Stimulated activated CD8-positive, alpha-beta memory T cell treated with anti-CD3 and anti-CD28 coated beads, Interleukin-15, amount 100 ng/mL, for 48 hours (primary cell): ENCODE measurements at places on chromosomes 1 and 21.

DNA sequence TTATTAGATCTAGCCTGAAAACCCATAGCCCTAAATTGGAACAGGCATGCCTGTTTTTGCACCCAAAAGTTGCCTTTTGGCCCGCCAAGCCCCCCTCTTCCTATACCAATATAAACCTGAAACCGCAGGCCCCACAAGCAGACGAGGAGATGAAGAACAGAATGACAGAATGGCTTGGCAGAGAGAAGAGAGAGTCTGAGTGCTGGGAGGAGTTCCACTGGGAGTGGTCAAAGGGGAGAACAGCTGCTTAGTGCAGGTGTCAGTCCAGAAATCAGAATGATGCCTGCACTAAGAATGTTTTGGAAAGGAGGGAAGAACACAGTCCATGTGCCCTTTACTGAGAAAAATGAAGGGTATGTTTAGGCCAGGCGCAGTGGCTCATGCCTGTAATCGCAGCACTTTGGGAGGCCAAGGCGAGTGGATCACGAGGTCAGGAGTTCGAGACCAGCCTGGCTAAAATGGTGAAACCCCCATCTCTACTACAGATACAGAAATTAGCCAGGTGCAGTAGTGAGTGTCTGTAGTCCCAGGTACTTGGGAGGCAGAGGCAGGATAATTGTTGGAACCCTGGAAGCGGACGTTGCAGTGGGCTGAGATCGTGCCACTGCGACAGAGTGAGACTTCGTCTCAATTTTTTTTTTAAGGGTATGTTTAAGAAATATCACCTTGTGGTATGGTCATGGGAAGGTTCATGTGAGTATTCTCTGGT lies 9.4 kb downstream of the DYRK1A start:
- DNase-seq: no peak

DNA sequence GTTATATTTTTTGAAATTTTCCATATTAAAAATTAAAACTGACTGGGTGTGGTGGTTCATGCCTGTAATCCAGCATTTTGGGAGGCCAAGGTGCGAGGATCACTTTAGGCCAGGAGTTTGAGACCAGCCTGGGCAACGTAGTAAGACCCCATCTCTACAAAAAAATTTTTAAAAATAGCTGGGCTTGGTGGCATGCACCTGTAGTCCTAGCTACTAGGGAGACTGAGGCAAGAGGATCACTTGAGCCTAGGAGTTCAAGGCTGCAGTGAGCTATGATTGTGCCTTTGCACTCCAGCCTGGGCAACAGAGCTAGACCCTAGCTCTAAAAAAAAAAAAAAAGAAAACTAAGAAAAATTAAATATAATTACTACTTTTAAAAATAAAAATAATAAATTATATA lies 4.5 kb upstream of the SVBP start:
- DNase-seq: no peak

DNA sequence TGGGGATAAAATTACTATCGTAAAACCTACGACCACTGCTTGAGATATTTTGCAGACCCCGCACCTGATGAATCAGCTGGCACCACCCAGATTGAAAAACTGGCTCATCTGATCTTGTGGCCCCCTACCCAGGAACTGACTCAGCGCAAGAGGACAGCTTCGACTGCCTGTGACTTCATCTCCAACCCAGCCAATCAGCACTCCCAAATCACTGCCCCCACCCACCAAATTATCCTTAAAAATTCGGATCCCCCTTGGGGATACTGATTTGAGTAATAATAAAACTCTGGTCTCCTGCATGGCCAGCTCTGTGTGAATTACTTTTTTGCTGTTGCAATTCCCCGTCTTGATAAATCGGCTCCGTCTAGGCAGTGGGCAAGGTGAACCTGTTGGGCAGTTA lies 81.4 kb downstream of the EDEM3 start:
- no peak for DNase-seq

DNA sequence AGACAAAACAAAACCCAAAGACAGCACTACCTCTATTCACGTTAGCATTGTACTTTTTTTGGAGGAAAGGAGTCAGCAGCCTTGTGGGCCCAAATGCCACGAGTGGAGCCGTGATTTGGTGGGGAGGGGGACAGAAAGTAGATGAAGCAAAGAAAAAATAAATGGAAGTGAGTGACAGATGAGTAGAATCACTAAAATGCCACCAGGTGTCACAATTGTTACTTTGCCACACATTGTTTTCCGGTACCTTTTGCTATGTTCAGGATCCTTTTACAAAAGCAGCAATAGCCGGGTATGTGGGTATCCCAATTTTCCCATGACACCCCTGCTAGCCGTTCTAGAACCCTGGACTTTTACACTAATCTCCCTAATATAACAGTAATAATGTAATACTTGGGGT lies 85.0 kb upstream of the AK4 start:
- DNase-seq: no peak

DNA sequence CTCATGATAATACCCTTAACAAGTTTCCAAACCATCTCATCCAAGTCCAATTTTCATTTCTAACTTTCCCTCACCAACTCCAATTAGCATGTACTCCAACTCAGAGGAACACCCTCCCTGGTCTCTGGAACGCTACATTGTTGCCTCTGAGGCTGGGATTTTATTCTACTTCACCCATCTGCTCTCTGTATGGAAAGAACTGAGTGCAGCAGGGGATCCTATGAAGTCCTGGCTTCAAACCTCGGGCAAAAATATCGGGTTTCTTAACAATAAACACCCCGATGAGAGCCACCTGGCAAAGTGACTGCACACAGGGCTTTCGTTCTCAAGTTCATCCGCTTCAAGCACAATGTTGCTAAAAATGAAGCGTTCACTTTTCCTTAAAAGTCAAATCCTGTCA lies 99.6 kb downstream of the CRB1 start:
- no peak for DNase-seq

- DNase-seq: no peak
These were observed 30.0 kb downstream of the IARS2 start for GRCh38 chr1:220123889-220124288.

DNA sequence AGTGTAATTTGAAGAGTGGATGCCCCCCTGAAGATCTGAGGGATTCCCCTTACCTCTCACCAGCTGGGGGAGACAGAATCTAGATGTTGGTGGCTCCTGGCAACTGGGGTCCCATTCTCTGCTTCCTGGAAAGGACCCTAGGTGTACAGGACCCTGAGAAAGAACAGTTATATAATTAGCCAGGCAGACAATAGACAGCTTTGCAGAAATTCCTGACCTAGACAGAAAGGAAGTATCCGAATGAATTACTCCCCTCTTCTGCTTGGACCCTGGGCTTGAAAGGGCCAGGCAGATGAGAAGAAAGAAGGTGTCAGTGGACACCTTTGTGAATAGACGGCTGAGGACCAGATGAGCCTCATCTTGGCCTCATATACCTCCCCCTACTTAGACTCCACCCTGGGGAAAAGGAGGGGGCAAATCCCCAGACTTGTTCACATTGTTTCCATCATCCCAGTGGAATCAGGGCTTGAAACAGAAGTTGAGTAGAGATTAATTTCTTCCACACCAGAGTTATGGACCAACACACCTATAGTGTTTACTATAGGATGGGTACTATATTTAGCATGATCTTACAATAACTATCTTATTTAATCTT lies 1.8 kb upstream of the IQGAP3 start:
- DNase-seq: no peak

- DNase-seq: no peak
These were observed 31.1 kb downstream of the ZSCAN20 start for GRCh38 chr1:33503506-33503905.

- no peak for DNase-seq
These were observed 638 bp upstream of the TUFT1 start for GRCh38 chr1:151539321-151540020.

DNA sequence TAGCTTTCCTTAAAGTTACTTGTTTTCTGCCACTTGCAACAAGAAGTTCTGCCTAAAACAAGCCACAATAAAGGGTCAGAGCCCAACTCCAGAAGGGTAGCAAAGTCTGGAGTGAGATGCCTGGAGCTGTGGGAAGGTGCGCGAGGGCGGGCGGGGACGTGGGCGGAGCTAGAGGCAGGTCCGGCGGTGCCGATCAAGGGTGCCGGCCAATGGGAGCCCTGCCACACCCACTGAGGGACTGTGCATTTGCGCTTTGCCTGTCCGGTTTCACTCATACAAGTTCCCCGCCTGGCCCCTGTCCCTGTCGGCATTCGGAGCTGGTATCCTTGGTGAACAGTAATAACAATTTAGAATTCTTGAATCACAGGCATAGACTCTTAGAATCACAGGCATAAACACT lies 732.4 kb downstream of the MATN1 start:
- DNase-seq: no peak

- DNase-seq: no peak
These were observed 19.6 kb downstream of the IPP start for GRCh38 chr1:45730780-45731319.

DNA sequence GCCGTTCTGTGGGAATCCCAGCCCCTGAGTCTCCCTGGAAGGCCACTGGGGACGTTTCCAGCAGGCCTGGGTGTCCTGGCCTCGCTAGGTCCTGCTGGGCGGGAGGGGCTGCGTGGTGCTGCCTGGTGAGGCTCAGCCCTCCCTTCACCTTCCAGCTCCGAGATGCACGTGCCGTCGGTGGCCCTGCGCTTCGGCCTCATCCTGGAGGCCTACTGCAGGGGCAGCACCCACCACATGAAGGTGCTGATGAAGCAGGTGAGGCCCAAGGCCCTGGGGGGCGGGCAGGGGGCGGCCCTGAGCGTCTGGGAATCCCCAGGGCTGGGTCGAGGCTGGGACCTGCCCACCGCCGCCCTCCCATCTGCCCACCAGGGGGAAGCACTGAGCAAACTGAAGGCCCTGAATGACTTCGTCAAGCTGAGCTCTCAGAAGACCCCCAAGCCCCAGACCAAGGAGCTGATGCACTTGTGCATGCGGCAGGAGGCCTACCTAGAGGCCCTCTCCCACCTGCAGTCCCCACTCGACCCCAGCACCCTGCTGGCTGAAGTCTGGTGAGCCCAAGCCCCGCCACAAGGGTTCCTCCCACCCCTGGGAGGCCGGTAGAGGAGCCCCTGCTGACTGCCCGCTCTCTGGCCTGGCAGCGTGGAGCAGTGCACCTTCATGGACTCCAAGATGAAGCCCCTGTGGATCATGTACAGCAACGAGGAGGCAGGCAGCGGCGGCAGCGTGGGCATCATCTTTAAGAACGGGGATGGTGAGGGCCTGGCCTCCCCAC lies 70.3 kb downstream of the PIK3CD start:
- peak; percentile 64 for DNase-seq

DNA sequence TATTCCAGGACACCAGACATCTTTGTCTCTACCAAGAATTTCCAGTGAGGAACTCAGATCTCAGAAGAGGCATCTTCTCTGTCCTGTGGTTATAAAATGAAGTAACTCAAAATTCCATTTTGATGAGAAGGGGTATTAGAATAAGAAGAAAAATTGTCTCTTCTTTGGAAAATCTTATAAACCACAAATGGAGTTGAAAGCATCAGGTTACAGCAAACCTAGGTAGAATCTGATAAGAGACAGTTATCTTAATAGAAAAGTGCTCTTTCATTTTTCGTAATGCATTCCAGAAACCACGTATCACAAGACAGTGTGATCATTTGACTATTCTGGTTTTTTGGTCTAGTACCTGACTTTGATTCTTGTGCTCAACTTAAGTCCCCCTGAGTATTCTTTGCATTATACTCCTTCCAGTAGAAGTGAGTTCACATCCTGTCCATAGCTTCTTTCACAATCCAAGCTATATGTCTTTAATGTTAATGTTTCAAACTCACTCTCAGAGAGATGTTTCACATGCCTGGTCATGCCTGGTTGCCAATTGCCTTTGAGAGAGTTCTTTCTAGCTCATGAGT lies 120.9 kb upstream of the PRDX6 start:
- no peak for DNase-seq

DNA sequence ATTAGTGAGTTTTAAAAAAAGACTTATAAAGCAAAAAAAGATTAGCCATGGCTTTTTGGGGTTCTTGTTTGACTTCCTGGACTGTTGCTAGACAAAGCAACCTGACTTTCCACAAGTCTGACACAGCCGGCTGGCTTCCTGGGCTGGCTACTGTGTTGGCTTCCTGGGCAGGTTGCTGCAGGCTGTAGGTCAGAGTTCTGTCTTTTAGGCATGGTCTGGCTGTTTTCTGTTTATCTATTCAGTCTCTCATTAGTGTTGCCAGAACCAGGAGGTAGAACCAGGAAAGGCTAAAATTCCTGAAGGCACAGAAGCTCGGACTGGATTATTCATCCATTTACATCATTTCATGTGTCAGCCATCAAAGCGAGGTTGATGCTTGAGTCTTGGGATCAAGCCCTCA lies 88.6 kb upstream of the SLC35F3 start:
- DNase-seq: no peak

GRCh38 chr1:165549973-165550372 lies 6.2 kb downstream of the LRRC52 start:
- DNase-seq: no peak
